ENCODE measurements at places on chromosomes 13 and 19. TPM values are rescaled to one million over a fixed set of nuclear protein-coding genes. Genes with fewer than 3 reads are reported as not detected.

The TGFBR3L gene
- 2.4 TPM for polyA plus RNA-seq

The ADGRE3 gene
- not detected for polyA plus RNA-seq

The SLC39A3 gene
- 29.3 TPM for polyA plus RNA-seq

The ZNF738 gene
- polyA plus RNA-seq, result 2.9 TPM

The EXOC3L2 gene
- polyA plus RNA-seq, result 2.7 TPM

The F7 gene
- polyA plus RNA-seq, result not detected

The SLC6A16 gene
- polyA plus RNA-seq, result 1.2 TPM

The NKG7 gene
- polyA plus RNA-seq, result 1.7 TPM

The ZNF444 gene
- polyA plus RNA-seq, result 20.0 TPM

The F10 gene
- polyA plus RNA-seq, result 44.9 TPM

The ZNF625 gene
- polyA plus RNA-seq, result 1.2 TPM

The DCT gene
- 0.18 TPM for polyA plus RNA-seq

The CEACAM8 gene
- polyA plus RNA-seq, result not detected

The KL gene
- 0.95 TPM for polyA plus RNA-seq

The CCDC194 gene
- polyA plus RNA-seq, result not detected

The TSKS gene
- 1.1 TPM for polyA plus RNA-seq

The KLF16 gene
- 4.5 TPM for polyA plus RNA-seq

The PGPEP1 gene
- polyA plus RNA-seq, result 17.4 TPM

The STARD13 gene
- polyA plus RNA-seq, result 9.6 TPM

The POLR2I gene
- polyA plus RNA-seq, result 121 TPM

The VSTM2B gene
- not detected for polyA plus RNA-seq

The XPO4 gene
- polyA plus RNA-seq, result 2.9 TPM

The ATG4D gene
- polyA plus RNA-seq, result 48.0 TPM

The ZNF177 gene
- 2.2 TPM for polyA plus RNA-seq

The CD79A gene
- 0.09 TPM for polyA plus RNA-seq

The HCN2 gene
- 19.3 TPM for polyA plus RNA-seq

The CRLF1 gene
- 79.6 TPM for polyA plus RNA-seq

The CADM4 gene
- 17.6 TPM for polyA plus RNA-seq

The FSD1 gene
- polyA plus RNA-seq, result not detected

The GNG7 gene
- polyA plus RNA-seq, result 25.4 TPM

The FPR2 gene
- polyA plus RNA-seq, result 0.09 TPM

The RNF126 gene
- polyA plus RNA-seq, result 24.5 TPM

The CBY2 gene
- polyA plus RNA-seq, result not detected

The FFAR2 gene
- 0.11 TPM for polyA plus RNA-seq

The TDRD12 gene
- not detected for polyA plus RNA-seq

The SIAH3 gene
- not detected for polyA plus RNA-seq

The CGB3 gene
- polyA plus RNA-seq, result not detected

Measured in right cardiac atrium (tissue), 5 donors.